ENCODE measurements at places on chromosomes 6 and 20.

DNA sequence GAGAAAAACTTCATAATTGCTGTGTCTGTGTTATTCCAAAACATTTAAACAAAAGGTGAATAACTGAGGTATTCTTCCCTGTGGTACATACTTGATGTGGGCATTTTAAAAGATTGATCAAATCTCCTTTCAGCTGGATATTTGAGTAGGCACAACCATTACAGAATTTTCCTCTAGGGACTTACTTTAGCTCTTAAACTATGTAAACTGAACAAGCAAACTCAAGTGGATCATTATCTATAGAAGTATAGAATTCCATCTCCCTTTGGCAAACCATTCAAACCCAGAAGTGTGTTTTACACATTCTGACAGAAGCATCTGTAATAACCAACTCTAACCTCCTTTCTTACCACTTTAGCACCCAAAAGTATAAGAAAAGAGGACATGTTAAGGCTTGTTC, 241.4 kb downstream of the ESR1 start:
- DNase-seq, result no peak

GRCh38 chr20:888057-888456, 28.1 kb downstream of the ANGPT4 start:
- DNase-seq, result no peak

GRCh38 chr6:130796313-130796905, 30.8 kb upstream of the SMLR1 start:
- no peak for DNase-seq

DNA sequence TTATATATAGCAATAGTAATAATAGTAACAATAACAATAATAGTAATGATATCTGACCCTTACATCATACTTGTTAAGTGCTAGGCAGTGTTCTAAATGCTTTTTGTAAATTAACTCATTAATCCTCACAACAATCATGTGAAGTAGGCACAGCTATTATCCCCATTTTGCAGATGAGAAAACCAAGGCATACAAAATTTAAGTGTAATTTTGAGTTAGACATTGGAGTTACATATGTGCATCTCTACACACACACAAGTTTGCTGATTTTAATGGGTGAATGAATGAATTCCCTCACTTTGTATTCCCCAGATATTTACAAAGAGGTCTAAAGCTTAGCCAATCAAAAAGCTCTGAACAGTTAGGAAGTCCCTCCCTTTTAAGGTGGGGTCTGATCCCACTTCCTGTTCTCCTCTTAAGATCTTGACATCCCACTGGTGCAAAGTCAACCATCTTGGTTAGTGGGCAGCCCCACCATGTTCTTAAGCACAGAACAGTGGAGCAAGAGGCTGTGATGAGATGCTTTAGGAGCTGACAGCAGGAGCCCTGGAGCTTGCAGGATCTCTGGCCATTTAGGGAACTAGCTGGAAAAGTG, 85.3 kb upstream of the FOXP4 start:
- DNase-seq, result no peak

- DNase-seq, result no peak
Measured at GRCh38 chr6:158043586-158044524, 62.2 kb downstream of the SYNJ2 start.

GRCh38 chr6:11378639-11379038, 146.2 kb upstream of the NEDD9 start:
- no peak for DNase-seq

- no peak for DNase-seq
Measured at GRCh38 chr6:38021029-38021428, 201.5 kb downstream of the ZFAND3 start.

GRCh38 chr6:150907383-150907782, 41.9 kb downstream of the MTHFD1L start:
- DNase-seq, result no peak

- no peak for DNase-seq
Measured at GRCh38 chr6:3312604-3313231, 54.0 kb downstream of the PSMG4 start.

GRCh38 chr6:29627755-29628418, 5.1 kb downstream of the GABBR1 start:
- DNase-seq, result peak; percentile 25

- no peak for DNase-seq
Measured at GRCh38 chr6:160120087-160120486, 1.5 kb upstream of the SLC22A1 start.

DNA sequence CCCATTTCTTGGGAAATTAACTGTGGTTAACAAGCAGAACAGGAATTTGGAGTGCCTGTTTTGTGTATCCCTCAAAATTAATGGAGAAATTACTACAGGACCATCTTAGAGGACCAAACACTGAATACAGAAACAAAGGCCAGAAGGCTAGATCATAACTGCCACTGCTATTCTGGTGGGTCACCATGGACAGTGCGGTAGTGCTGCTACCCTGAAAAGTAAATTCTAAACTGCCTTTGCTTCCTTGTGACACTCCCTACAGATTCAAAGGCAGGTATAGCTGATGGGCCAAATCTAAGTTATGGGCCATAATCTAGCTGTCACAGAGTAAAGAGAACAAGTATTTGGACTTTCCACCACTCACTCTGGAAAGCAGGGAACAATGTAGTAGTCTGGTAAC, 575.8 kb upstream of the ADGRB3 start:
- DNase-seq, result no peak

DNA sequence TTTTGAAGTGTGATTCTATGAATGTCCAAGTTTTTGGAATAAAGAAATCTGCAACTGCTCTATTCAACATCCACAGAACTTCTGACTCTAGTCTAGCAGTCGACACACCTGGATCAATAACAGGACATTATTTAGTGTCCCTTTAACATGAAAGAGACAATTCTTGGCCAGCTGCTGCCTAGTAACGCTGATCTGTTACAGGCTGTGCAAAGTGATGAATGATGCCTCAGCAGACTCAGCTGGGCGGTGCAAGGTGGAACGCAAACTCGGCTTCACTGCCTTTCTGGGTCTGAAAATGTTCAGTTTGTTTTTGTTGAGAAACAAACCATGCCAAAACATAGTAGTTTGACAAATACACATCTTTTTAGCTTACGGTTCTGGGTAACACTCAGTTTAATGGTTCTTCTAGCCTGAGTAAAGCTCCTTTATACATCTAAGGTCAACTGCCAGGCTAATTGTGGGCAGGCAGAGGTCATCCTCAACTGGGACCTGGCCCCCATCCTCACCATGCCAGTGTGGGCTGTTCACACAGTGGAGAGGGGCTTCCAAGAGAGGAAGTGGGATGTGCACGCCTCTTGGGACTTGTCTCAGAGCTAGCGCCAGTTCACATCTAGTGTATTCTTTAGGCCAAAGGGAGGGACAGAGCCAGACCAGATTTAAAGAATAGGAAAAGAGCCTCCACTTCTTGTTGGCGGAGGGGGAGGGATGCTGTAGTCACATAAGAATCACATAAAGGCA, 879.7 kb downstream of the QKI start:
- no peak for DNase-seq

- no peak for DNase-seq
Measured at GRCh38 chr20:42721923-42722322, 467.8 kb downstream of the PTPRT start.

GRCh38 chr6:2633736-2634135, 117.0 kb downstream of the MYLK4 start:
- DNase-seq, result no peak

DNA sequence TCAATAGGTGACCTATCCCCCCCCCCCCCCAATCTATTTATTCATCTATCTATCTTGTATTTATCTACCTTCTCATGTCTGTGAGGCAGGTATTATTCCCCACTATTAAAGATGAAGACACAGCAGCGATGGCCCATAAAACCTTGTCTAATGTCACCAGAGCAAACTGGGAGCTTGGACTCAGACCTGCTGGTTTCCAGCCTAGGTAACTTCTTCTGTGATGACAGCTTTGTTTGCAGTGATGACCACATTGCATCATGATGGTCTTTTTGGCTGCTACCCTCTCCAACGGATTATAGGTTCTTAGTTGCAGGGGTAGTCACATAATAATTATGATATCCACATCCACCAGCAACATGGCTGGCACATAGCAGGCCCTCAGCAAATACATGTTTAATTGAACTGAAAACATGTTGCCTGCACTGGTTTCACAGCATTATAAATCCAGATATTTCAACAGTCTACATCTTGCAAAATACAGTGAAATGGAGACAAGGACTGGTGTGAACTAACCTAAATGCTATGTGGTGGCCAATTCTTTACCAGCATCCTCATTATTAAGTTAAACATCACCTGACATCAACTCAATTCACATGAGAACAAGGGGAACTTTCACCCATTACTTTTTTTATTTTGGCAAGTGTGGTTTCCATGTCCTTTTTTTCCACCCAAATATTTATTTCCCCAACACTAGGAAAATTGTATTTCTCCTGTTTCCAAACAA, 712.5 kb upstream of the NRSN1 start:
- DNase-seq, result no peak

- DNase-seq, result no peak
Measured at GRCh38 chr20:25016471-25016870, 23.9 kb upstream of the APMAP start.

GRCh38 chr20:32651537-32651936, 22.2 kb downstream of the C20orf203 start:
- DNase-seq, result no peak

GRCh38 chr20:43985608-43986316, 71.1 kb downstream of the TOX2 start:
- no peak for DNase-seq

GRCh38 chr6:37321101-37321500, 32.7 kb upstream of the RNF8 start:
- no peak for DNase-seq

- no peak for DNase-seq
Measured at GRCh38 chr6:131995917-131996316, 44.7 kb upstream of the CCN2 start.

- peak; percentile 10 for DNase-seq
Measured at GRCh38 chr6:1202201-1202600, 109.7 kb upstream of the FOXQ1 start.

DNA sequence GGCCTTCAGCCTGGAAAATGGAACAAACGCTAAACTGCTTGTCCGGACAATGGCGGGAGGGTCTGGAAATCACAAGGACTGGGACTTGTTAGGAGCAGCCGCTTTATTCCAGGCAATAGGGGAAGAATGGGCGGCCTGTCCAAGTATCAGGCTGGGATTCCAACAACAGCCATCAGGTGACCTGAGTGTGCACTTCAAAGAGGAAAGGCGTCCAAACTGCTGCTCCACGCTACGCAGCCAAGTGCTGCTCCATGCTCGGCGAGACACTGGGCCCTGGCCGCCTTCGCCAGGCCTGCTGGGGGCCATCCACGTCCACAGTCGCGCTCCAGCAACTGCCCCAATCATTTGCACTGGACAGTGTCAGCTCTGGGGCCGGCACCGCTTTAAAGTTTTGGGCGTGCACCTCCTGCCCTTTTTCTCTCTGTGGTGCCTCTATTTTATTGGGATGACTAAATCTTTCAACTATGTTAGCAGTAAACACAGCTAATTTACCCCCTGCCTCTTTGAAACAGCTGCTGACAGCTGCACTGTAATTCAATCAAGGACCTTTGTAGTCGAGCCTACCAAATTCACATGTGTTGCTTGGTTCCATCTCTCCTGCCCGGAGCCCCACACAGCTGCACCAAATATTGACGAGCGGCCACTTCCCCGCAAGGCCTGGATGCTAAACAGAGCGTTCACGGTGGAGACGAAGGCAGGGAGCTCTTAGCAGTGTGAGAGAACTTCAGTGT, 98.3 kb downstream of the BMP7 start:
- no peak for DNase-seq

DNA sequence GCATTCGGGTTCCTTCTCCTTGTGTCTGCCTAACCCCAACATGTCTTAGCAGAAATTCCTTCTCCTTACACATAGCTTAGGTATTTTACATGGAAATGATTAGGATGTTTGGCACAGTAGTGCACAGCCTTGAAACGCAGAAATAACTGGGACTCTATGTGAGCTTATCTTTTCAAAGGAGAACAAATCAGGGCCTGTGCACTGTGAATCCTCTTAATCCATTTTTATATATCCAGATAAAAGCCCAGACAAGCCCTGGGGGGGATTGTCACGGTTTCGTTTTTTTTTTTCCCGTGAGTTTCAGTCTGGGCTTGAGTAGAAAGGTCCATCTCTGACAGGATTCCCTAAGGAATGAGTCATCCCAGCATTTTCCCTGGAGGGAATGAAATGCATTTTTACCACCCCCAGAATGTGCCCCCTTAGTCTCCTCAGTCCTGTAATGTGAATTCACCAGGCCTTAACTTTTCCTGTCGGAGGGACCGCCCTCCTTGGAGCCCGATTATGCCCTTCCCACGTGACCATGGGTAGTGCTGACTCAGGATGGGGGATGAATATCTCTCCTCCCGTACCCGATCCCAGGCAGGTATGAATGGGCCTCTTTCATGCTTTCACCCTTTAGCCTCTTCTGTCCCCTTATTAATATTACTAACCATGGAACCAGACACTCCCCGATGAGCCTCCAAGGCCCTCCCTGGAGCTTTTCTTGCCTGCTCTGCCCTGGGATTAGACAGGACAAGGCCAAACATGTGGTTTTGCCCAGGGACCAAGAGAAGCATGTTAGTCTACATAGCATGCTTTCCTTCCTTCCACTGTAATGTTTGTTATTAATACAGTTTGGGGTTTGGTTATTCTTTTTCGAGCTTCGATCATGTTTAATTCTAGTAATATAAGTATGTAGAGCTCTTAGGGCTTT, 23.9 kb upstream of the NAA20 start:
- DNase-seq, result no peak

DNA sequence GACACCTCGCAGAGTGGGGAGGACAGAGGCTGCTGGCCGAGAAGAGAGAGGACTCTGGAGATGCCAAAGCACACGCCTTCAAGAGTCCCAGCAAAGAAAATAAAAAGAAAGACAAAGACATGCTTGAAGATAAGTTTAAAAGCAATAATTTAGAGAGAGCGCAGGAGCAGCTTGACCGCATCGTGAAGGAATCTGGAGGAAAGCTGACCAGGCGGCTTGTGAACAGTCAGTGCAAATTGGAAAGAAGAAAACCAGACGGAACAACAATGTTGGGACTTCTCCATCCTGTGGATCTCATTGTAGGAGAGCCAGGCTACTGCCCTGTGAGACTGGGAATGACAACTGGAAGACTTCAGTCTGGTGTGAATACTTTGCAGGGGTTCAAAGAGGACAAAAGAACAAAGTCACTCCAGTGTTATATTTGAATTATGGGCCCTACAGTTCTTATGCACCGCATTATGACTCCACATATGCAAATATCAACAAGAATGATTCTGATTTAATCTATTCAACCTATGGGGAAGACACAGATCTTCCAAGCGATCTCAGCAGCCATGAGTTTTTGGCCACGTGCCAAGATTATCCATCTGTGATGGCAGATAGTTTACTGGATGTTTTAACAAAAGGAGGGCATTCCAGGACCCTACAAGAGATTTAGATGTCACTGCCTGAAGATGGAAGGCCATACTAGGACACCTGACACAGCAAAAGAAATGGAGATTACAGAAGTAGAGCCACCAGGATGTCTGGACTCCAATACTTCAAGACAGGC, 52.2 kb downstream of the REV3L start:
- no peak for DNase-seq

Data from stimulated activated CD4-positive, alpha-beta T cell treated with anti-CD3 and anti-CD28 coated beads, Interleukin-1b, Interleukin-23, amount 100 ng/mL, for 48 hours (primary cell).